ENCODE measurements at places on chromosomes 4 and X.
A peak's percentile ranks its signal among the peaks of the same experiment; 100 is the strongest.

DNA sequence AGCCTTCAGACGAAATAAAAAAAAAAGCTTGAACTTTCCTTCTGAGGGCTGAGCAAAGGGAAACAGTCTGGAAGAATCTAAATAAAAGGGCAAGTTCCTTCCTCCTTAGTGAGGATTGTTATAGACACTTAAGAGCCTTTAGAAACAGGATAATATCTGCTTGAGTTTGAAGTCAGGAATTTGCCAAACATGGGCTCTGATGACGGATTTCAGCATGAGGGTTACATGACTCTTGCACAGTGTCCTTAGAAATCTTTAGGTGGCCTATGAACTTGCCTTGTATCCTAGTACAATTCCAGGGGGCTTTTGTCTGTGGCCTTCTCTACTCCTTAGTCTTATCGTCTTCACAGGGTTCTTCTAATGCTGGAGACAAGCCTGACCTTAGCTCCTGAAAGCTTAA, 94.1 kb downstream of the RLIM start:
- DNase-seq = no peak

DNA sequence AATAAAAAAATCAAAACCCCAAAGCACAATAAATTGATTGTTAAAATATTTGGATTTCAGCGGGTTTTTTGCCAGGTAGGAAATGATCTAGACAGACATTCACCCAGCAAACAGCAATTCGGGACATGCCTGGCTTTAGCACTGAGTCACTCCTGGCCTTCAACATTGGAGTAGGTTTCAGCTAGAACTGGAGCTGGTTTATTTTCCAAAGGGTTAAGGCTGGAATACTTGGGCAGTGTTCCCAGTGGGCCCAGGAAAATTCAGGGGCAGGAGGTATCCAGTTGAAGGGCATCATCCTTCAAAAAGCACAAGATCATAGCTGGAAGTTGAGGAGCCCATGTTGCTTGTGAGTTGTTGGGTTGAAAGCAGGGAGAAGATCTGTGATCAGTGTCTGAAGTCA, 41.0 kb downstream of the TXLNG start:
- no peak for DNase-seq

DNA sequence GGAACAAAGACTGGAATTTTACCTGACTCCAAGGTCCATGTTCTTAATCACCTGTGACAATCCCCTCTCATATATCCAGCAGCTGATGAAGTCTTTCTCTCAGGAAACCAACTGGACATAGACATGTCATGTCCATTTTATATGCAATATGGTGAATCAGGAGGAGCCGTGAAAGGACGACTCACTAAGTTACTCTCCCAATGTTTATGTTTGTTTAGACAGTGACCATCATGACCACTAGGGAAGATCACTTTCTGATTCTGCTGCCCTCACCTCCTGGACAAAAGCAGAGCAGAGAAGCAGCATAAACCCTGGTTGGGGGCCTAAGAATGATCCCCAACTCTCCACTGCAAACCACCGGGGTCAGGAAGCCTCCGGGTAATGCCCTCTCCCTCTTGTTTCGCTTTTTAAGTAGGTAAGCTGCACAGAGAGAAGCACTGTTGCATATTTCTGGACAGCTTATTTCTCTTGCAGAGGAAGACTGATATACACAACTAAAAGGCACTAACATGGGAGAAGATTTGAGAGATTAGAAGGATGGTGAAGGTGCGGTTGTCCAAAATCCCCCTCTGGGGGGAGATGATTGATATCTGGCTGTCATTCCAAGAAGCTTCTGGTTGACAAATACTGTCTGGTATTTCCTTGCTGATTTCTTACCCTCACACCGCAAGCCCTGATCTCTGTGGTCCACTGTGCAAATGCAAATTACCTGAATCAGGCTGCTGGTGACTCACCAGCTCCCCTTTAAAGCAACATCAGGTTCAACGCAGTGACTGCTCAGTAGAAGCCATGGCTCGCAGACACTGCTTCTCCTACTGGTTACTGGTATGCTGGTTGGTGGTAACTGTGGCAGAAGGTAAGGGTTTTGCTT, at the start of gene ODAPH:
Gene ODAPH, plus strand, starts transcription at position 773 of the 871 bp plus-strand sequence. Its CDS starts 17 bp downstream, at position 790.
- no peak for DNase-seq

GRCh38 chr4:121597346-121597934, 99.3 kb downstream of the ANXA5 start:
- no peak for DNase-seq

- DNase-seq = peak; percentile 34
These were observed 62.8 kb upstream of the EGFL6 start for GRCh38 chrX:13506574-13506973.

- no peak for DNase-seq
These were observed 238.8 kb downstream of the ANK2 start for GRCh38 chr4:113288257-113288656.

DNA sequence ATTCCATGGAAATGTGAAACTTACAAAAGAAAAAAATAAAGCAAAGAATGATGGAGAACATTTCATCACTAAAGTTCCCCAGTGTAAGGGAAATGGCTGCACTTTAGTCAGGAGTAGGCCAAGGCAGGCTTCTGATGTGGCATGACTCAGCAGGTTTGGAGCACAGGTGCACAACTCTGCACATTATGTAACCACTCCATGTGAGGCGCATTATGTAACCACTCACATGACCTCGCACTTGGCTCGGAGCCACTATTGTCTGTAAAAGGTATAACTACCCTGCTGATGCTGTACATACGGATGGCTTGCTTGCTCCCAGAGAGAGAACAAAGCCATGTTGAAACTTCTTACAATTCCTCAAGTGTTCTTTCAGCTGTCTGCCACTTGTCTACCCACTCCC, 727.6 kb downstream of the TRAM1L1 start:
- DNase-seq = no peak

DNA sequence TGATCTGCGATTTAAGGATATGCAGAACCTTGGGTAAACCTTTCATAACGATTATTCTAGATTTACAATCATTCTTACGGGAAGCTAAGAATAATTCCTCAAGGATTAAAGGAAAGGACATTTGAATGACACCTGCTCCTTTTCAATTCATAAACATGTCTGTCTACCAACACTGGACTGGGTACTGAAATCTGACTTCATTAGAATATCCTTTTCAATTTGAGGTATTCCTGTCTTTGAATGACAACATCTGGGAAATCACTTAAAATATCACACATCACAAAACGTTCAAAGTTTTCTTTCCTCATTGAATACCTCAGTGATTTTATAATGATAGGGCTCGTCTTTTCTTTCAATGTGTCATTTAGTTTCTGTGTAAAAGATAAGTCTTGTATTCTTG, 87.7 kb downstream of the CFAP47 start:
- DNase-seq = no peak

- no peak for DNase-seq
These were observed 141.8 kb downstream of the SMIM20 start for GRCh38 chr4:26055855-26056254.

- DNase-seq = no peak
These were observed 436.0 kb downstream of the CENPC start for GRCh38 chr4:67109276-67109675.

- DNase-seq = no peak
These were observed 39.1 kb upstream of the BMP2K start for GRCh38 chr4:78737035-78737434.

DNA sequence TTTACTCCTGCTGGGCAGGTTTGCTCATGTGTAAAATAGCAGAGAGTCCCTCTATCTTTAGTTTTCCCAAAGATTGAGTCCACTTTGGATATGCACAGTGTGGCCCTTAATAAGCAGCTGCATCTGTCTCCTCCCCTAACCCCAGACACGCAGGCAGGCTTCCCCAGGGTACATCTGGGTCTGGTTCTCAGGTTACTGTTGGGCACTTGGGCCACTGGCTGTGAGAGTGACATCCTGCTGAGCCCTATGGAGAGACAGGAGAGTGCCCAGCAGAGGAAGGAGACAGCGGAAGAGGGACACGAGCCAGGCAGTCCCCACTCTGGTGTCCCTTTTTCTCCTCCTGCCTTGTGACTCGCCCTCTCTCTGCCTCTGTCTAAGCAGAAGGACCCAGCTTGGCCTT, 16.0 kb downstream of the XK start:
- no peak for DNase-seq

DNA sequence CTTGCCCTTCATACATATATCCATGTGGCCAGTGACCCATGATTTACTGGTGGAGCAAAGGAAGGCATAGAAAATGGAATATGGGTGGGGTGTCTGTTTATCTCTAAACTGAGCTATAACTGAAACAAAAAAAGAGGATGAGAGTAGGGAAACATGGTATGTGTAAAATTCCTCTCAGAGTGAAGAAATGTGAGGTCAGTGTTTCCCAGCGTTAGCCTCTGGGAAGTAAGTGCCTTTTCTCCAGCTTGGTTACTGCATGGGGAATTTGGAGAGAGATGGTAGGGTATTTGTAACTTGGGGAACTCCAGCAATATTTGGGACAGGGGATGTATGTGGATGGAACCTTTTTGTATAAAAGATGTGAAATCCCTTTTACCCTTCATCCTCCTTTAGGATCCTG, 89.4 kb downstream of the AFF1 start:
- no peak for DNase-seq

DNA sequence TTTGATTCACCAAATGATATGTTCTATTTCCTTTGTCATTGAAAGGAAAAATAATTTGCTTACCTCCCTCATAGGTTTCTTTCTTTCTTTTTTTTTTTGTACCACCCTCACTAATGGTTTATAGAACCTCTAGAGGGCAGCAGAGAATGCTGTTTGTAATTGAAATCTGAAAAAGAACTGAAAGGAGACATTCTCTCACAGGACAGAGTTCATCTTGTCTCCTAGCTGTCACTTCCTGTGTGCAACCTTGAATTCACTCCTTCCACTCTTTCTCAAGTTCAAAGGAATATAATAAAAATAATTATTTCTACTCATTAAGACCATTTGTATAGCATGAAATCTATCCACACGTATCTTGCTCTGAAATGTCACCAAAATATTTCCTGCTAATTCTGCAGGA, 51.0 kb downstream of the GUCY1B1 start:
- peak; percentile 11 for DNase-seq

- no peak for DNase-seq
These were observed 119.9 kb downstream of the ANK2 start for GRCh38 chr4:113169368-113169767.

GRCh38 chr4:20256381-20256881, 4.7 kb downstream of the SLIT2 start:
- DNase-seq = no peak

DNA sequence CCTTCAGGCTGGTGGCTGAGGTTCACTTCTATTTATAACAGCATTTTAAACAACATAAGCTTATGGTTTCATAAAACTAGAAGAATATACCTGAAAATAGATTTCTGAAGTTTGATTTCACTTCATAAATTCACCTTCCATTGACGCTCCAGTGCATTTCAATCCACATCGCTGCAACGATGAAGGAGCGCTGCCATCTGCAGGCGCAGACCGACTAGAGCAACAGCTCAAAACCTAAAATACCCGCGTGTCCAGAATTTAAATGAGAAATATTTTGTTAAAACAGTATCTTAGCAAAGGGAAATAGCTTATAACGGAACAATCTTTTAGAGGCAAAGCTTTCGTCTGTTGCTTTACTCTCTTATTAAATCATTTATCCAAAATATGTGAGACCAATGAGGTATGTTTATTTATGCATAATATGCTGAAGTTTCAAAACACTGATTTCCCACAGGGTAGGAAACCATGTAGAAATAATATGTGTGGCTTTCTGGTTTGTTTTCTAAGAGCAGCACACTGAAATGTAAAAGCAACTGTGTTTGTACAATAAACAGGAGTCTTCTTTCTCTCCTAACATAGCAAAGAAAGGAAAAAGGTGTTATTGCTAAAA, 816.4 kb upstream of the FRG1 start:
- no peak for DNase-seq

DNA sequence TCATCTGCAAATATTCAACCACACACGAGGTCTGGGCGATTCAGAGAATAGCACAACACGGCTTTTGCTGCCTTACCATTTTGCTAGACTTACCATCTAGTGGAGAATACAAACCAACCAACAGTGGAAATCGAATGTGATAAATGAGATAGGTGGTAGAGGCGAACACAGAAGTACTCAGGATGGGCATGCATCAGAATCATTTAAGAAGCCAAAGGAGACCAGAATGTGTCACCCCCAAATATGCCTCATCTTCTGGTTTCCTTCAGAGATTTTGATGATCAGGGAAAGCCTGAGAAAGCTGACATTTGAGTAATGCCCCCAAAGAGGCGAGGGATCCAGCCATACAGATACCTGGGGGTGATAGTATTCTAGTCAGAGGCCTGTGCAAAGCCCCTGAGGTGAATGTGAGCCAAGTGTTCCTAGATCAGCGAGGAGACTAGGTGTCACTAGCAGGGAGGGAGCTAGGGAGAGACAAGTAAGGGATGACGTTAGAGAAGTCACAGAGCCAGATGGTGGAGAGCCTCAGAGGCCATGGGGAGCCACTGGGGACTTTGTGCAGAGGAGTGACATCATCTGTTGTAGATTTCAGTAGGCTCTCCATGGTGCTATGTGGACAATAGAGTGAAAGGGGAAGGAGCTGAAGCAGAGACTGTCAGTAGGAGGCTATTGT, 1.7 kb downstream of the MTMR1 start:
- no peak for DNase-seq

- no peak for DNase-seq
These were observed 80.0 kb upstream of the SLC34A2 start for GRCh38 chr4:25575611-25576010.

- no peak for DNase-seq
These were observed 121.1 kb downstream of the GLRA3 start for GRCh38 chr4:174707902-174708301.

DNA sequence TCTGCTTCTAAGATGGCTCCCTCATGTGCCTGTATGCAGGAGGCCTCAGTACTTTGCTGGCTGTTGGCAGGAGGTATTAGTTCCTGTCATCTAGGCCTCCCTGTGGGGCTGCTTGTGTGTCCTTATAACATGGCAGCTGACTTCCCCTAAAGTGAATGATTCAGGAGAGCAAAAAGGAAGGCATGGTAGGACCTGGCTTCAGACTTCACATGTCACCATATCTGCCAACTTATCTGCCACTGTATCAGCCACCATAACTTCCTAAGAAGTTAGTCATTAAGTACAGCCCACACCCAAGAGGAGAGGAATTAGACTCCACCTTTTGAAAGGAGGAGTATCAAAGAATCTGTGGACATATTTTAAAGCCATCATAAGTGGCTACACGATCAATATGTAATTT, 122.5 kb downstream of the UCHL1 start:
- no peak for DNase-seq

DNA sequence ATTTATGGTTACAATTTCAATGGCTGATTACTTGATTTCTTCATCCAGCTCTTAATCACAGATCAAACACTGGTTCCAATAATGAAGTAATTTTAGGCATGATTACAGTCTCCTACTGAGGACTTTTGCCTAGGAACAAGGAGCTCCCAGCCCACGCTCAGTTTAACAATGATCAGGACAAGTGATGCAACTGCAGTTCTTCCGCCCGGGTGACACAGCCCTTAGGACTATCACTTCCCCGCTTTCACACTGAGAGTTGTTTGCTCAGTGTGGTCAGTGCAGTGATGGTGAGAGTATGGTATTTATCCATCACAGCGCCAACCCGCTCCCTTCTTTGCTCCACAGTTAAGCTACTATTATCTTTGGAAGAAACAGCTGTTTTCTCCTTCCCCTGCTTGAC, 203.2 kb upstream of the MBNL3 start:
- DNase-seq = no peak

GRCh38 chr4:111689731-111690130, 455.5 kb upstream of the FAM241A start:
- no peak for DNase-seq

- no peak for DNase-seq
These were observed 108.9 kb downstream of the SYNPO2 start for GRCh38 chr4:118997601-118998000.

GRCh38 chrX:72408885-72409284, 103.2 kb upstream of the CITED1 start:
- no peak for DNase-seq

- DNase-seq = no peak
These were observed 378.9 kb downstream of the SMARCA1 start for GRCh38 chrX:129144172-129145038.

Data from NCI-H1105 (cell line).